ENCODE measurements at places on chromosomes 1 and 21.
A peak's percentile ranks its signal among the peaks of the same experiment; 100 is the strongest.

DNA sequence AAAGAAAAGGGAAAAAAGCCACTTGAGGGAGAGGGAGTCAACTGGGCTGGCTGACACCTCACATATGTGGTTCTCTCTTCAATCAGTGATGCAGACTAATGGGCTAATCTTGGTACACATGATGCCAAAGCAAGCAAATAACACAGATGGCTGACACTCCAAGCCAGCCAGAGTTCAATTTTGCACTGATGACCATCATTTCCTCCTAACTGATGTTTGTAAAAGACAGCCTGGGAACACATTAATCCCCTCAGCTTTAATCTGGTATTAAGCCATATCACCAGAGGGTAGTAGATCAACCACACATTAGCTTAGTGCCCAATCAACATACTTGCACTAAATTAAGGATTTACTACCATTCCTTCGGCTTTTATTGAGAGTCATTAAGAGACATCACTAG, 2.8 kb downstream of the VPS72 start:
- DNase-seq: no peak

GRCh38 chr1:11984576-11984975, 4.3 kb downstream of the MFN2 start:
- no peak for DNase-seq

GRCh38 chr1:171142416-171143385, 42.4 kb upstream of the FMO2 start:
- no peak for DNase-seq

GRCh38 chr1:27525296-27526272, 35.6 kb upstream of the WASF2 start:
- peak; percentile 51 for DNase-seq
